ENCODE measurements at places on chromosomes 16 and 17.

GRCh38 chr17:6514371-6514770 is 42.0 kb downstream of the PITPNM3 start:
- no peak for DNase-seq

DNA sequence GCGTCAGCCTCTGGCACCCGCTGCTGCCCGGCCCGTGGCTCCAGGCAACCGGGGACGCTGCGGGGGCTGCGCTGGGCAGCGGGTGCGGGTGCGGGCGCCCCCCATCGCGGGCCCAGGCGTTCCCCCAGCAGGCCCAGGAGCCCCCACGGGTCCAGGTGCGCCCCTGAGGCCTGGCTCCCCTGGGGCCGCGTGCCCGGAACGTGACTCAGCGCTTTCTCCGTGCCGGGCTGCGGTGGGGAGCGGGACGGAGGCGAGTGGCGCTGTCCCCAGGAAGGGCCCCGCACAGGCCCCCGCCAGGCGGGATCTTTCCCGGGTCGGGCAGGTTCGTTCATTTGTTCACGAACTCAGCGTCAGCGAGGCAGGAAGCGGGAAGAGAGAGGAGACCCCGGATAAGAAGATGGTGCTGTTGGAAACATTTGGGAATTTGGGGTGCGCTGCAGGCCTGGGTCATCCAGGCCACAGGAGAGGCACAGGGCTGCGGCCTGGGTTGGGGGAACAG is 18.4 kb upstream of the EXOC7 start:
- DNase-seq = no peak

DNA sequence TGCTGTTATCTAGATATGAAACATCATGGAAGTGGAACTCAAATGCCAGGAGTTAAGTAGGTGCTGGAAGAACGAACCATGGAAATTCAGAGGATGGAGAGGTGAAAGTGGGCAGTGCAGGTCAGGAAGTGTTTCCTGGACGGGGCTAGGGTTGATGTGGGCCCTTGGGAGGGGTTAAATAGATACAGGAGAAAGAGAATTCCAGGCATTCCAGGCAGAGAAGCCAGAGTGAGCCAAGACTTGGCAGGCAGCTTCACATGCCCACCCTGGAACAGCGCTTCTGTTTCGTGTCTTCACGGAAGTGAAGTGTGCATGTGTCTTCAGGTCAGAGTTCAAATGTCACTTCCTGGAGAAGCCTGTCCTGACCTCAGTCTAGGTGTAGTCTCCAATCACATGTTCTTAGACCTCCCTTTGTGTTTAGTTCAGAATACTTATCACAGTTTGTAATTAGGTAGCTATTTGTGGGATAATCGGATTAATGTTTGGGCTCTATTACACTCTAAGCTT is 41.3 kb downstream of the GP2 start:
- no peak for DNase-seq

DNA sequence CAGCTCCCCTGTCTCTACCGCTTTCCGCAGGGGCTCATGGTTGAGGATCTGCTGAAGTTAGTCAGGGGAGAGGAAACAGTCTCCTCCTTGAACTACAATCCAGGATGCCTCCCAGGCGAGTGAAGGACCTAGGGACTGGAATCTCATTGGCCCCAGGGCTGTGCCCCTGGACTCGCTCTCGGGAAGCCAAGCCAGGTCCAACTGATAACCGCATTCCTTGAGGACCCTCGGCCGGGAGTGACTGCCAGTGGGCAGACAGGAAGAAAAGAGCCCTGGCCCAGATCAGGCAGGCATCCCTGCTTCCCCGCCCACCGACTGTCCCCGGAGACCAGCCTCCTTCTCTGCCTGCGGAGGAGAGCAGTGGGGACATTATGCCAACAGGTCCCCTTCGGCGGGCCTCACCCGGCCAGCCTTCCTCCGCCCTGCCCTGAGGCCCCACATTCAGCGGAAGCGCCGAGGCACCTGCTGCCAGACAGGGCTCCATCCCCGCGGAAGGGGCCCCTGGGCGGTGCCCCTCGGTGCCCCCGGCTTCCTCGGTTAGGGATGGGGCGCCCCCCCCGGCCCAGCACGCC is 776 bp downstream of the LRRC75A start:
- peak; percentile 51 for DNase-seq

DNA sequence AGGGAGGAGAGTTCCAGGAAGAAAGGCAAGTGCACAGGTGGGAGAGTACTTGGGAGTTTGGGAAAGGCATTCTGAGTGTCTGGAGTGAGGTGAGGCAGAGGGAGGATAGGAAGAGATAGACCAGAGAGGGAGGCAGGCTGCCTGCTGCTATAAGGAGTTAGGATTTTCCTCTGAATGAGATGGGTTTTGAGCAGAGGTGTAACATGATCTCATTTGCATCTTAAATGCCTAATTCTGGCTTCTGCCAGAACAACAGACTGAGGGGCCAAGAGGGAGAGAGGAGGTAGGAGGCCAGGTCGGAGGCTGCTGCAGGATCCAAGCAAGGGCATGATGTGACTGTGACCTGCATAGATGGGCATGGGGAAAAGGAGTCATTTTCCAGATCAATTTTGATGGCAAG is 31.5 kb upstream of the IRX6 start:
- DNase-seq = no peak

DNA sequence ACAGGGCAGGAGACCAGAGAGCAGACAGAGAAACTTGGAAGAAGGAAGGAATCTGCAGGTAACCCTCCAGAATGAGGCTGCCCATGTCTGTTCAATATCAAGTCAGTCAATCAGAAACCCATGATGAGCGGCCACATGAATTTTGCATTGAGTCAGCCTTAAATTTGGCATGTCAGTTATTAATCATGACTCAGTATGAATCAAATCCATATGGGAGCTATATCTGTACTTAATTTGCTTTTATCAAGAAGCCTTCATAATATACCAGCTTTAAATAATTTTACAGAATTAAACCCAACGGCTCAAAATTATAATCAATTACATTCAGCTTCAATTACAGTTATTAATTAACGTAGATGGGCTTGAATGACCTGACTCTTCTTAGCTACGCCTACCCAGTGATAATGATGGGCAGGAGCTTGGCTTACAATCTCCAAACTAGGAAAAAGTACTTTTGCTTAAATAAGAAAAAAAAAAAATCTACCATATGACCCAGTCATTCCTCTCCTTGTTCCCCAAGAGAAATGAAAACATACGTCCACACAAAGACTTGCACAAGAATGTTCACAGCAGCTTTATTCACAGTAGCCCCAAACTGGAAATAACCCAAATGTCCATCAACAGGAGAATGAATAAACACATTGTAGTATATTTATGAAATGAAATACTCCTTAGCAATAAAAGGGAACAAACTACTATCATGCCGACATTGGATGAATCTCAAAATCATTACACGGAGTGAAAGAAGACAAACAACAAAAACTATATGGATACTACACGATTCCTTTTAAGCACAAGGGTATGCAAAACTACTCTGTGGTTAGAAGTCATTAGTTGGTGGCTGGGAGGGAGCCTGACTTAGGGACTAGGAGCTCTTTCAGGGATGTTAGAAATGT is 48.6 kb downstream of the SLC39A11 start:
- no peak for DNase-seq

DNA sequence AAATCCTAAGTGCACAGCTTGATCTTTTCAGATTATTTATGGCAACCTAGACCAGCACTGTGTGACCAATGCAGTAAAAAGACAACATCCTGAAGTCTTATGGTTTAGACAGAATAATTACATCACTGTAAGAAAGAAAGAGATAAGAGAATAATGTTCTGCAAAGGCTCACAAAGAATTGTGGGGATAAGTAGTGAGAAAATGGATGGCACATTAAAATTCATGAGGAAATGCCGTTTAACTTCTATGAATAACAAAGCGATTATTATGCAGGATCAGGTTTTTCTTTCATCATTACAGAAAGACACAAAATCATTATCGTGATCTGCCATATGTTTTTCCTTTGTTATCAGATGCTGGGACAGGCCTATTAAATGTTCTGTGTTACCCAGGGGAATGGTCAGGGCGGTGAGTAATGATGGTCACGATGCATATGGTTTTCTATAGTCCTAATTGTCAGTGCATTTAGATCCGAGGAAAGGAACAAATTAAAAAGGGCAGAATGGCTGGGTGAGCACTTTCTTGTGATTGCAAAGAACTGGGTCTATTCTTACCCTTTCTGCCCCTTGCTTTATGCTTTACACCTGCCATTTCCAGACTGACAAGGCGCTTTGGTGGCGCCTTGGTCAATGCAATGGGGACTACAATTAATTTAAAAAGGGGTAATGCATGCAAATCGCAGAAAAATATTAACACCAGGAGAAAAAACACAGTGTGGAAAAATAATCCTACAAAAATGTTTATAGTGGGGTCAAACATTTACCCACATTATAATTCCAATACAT is 18.1 kb upstream of the DHX40 start:
- no peak for DNase-seq

GRCh38 chr17:38602453-38602852 is 3.3 kb downstream of the SRCIN1 start:
- no peak for DNase-seq

GRCh38 chr17:57640079-57640478 is 105.0 kb downstream of the CCDC182 start:
- no peak for DNase-seq

GRCh38 chr16:84768808-84769197 is 51.0 kb upstream of the CRISPLD2 start:
- no peak for DNase-seq

DNA sequence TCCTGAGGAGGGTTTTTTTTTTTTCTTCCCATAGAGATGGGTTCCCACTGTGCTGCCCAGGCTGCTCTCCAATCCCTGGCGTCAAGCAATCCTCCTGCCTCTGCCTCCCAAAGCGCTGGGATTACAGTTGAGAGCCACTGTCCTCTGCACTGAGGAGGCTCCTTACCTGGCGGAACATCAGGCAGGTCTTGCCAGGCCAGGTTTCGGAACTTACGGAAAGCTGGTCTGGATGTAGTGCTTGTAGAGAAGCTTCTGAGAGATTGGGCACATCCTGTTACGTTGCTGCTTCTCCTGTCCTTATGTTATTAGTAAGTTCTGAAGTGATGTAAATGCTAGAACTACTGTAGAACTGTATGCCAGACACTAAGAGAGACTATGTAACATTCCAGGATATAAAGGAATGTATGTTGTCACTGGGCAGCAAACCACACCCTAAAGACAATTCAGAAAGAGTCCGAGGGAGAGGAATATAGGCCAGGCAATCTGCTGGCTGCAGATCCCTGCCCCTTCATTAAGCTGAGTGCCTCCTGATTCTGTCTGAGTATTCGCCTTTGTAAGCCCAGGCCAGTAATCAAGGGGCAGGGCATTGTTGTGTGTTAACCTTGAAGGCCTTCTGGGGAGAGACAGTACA is 21.1 kb downstream of the ETV4 start:
- no peak for DNase-seq

- no peak for DNase-seq
These were observed 3.0 kb upstream of the COL1A1 start for GRCh38 chr17:50204431-50204830.

- peak; percentile 28 for DNase-seq
These were observed 120.1 kb downstream of the SLC39A11 start for GRCh38 chr17:72972263-72972951.

- no peak for DNase-seq
These were observed 288.0 kb downstream of the MAF start for GRCh38 chr16:79312502-79312901.

- DNase-seq = peak; percentile 76
These were observed 6.0 kb downstream of the DOC2A start for GRCh38 chr16:30004811-30005242.

DNA sequence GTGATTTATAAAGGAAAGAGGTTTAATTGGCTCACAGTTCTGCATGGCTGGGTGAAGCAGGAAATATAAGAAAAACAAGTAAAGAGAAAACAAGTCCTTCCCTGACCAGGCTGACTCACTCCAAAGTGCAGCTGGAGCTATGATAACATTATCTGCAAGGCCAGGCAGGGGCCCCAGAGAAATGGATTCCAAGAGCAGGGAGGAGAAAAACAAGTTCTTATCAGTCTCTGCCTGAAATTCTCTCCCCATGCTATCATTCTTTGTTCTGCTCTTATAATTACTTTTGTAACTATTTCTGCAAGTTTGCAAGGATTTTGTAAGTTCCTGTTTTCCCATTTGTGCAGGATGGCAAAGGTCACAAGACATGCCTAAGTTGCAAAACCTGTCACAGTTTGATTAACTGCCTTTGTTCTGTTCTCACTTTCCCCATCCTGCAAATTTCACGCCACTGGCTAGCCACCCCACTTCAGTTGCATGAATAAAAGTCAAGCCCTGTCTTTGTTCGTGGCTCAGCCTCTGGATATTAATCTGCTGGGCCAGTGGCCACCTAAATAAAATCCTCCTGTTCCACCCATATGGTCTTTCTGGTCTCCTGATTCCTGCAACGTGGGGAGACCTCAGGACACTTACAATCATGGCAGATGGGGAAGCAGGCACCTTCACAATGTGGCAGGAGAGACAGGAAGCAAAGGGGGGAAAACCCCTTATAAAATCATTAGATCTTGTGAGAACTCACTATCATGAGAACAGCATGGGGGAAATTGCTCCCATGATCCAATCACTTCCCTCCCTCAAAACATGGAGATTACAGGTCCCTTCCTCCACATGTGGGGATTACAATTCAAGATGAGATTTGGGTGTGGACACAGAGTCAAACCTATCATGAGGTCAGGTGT is 13.1 kb downstream of the ABCA9 start:
- DNase-seq = no peak

DNA sequence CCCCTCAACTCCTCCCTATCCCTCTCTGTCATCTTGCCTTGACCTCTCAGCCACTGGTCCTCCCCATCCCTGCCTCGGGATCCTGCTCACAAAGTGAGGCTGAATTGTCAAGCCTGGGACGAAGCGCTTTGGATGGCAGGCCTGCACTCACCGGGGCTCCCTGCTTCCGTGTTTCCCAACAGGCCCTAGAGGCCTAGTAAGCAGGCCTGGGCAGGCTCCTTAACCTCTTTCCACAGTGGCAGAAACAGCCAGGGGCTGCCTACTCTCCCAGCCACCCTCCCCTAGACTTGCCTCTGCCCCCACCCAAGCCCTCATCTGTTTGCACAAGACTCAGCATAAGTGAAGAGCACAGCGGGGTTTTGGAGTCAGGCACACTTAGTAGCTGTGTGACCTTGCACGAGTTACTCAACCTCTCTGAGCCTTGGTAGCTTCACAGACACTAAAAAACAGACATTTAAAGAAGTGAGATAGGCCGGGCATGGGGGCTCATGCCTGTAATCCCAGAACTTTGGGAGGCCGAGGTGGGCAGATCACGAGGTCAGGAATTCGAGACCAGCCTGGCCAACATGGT is 5.0 kb upstream of the FADS6 start:
- no peak for DNase-seq

All from SHP77 (cell line).